T-helper 2 cell (primary cell): ENCODE measurements at places on chromosomes 6 and 20.

- DNase-seq: no peak
Measured at GRCh38 chr6:15995493-15995892, 133.4 kb upstream of the MYLIP start.

- DNase-seq: no peak
Measured at GRCh38 chr6:39078695-39079094, 30.1 kb downstream of the GLP1R start.

- no peak for DNase-seq
Measured at GRCh38 chr6:163759542-163759941, 345.0 kb downstream of the QKI start.

DNA sequence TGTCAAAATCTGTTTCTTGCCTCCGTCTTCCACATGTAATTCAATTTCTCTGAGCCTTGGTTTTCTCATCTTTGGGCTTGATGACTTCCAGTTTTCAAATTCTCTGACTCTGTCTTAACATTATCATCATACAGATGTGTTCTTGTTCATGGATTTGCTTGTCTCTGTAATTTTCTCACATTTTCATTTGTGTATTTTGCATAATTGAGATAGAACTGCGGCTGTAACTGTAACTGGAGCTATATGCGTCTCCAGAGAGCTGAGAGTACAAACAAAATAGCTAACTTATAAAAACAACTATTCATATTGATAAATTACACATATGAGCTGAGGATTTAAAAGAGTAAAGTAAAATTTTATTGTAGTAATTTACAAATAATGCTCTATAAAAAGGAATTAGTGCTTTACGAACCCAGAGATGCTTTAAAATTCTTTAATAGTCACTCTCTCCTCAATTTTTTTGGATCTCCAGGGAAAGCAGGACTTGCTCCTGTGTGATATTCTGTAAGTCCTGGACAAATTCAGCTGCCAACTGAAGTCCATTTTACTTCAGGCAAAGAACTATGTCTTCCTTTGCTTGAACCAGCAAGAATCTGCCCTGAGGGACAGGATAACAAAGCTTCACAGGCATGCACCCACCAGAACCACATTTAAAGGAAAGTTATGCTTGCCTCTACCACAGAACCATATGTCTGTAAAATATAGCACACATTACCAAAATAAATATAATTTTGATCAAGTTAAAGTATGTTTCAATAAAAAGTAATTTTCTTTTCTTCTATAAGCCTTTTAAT, 288.3 kb downstream of the KHDC1L start:
- no peak for DNase-seq

GRCh38 chr20:36314734-36315544, 8.8 kb downstream of the DLGAP4 start:
- DNase-seq: no peak

- no peak for DNase-seq
Measured at GRCh38 chr6:154476494-154476893, 34.0 kb downstream of the CNKSR3 start.

- DNase-seq: no peak
Measured at GRCh38 chr6:153207006-153207405, 75.9 kb upstream of the RGS17 start.

DNA sequence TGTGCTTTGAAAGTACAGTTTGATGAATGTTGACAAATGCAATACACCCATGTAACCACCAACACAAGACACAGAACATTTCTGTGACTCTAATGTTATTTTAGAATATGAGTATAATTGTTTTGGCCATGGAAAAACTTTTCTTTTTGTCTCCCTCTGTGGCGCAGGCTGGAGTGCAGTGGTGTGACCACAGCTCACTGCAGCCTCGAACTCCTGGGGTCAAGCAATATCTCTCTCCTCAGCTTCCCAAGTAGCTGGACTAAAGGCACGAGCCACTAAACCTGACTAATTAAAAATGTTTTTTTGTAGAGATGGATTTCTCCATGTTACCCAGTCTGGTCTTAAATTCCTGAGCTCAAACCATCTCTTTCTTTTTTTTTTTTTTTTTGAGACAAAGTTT, 20.3 kb upstream of the BCAS4 start:
- no peak for DNase-seq

DNA sequence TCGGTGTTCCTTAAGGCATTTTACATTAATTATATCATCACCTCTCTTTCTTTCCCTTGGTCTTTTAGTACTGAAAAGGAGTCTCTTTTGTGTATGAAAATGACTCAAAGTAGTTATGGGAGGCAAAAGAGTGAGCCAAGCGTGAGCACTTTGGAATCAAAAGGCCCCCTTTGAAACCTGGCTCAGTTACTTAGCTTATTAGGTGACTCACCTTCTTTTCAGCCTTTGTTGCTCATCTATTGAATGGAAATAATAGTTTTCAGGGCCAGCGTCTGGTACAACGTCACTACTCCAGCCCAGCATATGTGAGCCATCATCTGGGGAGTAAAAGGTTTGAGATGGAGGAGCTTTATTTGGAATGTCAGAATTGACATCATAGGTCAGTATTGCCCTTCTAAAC, 147.4 kb upstream of the SCGN start:
- no peak for DNase-seq

GRCh38 chr6:34888874-34889555, at the start of gene ANKS1A:
Gene ANKS1A, plus strand, starts transcription at chr6:34889255. Its CDS starts 148 bp downstream, at chr6:34889403.
- DNase-seq: peak; percentile 82

- no peak for DNase-seq
Measured at GRCh38 chr6:50935442-50935841, 116.8 kb downstream of the TFAP2B start.
